Activated CD8-positive, alpha-beta memory T cell treated with anti-CD3 and anti-CD28 coated beads, Interleukin-2, amount 50 U/mL, for 48 hours (primary cell): ENCODE measurements at places on chromosomes 13 and 19.

DNA sequence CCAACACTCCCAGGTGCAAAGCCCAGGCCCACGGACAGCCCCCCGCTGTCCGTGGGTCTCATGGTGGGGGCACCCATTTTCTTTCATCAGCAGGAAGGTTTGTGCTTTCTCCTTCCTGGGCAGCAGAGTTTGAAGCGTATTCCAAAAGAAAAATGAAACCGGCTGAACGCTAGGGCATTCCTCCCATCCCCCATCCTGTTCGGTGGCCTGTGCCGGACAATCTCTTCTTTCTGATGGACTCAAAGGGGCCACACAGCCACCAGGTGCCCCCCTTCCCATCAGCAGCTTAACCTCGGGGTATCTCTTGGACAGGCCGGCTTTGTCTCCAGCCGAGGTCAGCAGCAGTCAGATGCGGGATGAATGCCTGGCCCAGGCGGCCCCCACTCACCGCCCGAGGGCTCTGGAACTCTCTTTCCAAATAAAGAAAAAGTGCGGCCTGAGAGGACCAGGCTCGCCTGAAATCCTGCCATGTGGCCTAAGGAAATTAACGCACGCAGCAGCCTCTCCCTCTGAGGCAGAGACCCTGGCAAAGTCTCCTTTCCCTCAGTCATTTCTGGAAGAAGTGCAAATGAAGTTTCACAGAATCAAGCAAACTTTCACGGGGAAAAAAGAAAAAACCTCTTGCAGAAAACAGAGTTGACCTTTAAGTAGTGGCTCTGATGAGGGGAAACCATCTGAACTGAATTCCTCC is 67.8 kb downstream of the RASA3 start:
- no peak for DNase-seq

DNA sequence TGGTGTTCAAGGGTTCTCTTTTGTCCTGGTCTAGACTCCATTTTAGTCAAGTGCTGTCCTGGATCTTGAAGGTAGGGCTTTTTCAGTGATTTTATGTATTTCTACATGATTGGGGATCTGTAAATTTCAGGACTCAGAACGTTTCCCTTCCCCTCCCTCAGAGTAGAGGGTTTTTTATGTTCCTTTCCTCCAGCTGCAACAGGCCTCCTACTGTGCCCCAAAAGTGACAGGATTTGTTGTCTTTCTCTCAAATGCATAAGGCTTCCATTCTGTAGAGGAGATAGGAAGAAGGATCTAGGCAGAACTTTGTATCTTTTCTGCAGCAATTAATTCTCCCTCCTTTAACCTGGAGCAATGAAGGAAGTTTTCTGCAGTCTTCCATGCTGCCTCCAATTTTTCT is 251.3 kb downstream of the MAB21L1 start:
- no peak for DNase-seq

GRCh38 chr13:51844862-51845573 is at the start of gene TMEM272:
TSS of gene TMEM272 (minus strand) at chr13:51845177. CDS start at chr13:51838530, 6,647 bp downstream.
- peak; percentile 84 for DNase-seq

DNA sequence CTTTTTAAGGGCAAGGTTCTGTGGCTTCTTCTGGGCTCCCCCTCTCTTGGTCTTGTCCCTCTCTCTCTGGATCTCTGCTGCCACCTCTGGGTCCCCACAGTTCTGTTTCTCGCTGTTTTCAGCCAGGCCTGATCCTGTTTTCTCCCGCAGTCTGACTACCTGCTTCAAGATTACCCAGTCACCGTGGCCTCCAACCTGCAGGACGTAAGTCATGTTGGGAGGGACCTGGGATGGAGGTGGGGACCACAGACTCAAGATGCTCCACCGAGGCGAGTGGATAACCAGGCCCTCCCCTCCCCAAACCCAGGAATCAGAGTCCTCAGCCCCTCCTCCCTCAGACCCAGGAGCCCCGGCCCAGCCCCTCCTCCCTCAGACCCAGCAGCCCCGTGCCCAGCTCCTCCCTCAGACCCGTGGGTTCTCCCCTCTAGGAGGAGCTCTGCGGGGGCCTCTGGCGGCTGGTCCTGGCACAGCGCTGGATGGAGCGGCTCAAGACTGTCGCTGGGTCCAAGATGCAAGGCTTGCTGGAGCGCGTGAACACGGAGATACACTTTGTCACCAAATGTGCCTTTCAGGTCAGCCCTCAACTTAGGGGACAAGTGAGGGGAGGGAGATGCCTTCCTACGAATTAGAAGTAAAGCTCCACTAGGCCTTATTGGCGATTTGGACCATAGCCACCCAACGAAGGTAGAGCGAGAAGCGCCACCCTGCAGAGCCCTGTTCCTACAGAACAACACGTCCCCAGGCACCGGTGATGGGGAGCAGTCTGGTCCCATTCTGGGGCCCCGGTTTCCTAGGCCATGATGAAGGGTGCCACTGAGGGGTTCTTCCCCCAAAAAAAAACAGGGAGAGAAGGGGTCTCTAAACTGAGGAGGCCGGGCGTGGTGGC is 2.2 kb downstream of the FLT3LG start:
- DNase-seq: peak; percentile 89

DNA sequence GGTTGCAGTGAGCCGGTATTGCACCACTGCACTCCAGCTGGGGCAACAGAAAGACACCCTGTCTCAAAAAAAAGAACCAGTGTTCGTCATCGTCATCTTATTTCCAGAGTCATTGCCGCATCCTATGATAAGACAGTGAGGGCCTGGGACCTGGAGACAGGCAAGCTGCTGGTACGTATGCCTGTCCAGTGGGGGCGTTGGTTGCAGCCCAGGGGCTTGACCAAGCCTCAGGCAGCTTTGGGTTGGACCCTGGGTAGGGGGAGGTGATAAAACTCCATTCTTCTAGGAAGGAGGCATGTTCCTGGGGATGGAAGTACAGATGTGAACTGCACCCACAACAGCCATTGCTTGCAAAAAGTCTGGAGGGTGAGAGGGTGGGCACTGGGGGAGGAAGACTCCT is 15.6 kb downstream of the WDR88 start:
- DNase-seq: no peak

GRCh38 chr19:58536852-58537798 is 6.7 kb upstream of the TRIM28 start:
- DNase-seq: no peak

DNA sequence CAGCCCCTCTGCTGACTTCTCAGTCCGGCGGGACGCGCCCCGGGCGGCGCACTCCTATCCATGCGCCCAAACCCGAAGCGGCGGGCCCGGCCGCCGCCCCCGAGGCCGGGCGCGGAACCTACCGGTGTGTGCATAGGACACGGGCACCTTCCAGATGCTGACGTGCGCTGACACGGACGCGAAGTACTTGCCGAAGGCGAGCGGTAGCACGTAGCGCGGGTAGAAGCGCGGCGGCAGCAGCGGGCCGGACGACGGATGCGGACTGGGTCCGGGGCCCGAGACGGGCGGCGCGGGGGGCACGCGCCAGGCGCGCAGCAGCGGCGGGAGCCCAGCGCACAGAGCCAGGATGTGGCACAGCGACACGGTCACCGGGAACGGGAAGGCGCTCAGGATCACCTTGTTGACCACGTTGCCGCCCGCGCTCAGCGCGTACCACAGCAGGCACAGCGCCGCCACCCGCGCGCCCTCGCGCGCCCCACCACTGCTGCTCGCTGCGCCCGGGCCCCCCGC is 338 bp downstream of the SLC35E1 start:
- DNase-seq: peak; percentile 76

GRCh38 chr13:106917024-106917571 is 349.2 kb upstream of the ARGLU1 start:
- no peak for DNase-seq

- DNase-seq: no peak
Measured at GRCh38 chr13:67152085-67152484, 78.1 kb downstream of the PCDH9 start.

GRCh38 chr19:38544569-38545315 is 73.0 kb downstream of the MAP4K1 start:
- no peak for DNase-seq
